ENCODE measurements at places on chromosomes 16 and 17. TPM values are rescaled to one million over a fixed set of nuclear protein-coding genes. Genes with fewer than 3 reads are reported as not detected.

- no peak for DNase-seq
Observed at GRCh38 chr16:1057252-1057932, 15.2 kb upstream of the SSTR5 start.

DNA sequence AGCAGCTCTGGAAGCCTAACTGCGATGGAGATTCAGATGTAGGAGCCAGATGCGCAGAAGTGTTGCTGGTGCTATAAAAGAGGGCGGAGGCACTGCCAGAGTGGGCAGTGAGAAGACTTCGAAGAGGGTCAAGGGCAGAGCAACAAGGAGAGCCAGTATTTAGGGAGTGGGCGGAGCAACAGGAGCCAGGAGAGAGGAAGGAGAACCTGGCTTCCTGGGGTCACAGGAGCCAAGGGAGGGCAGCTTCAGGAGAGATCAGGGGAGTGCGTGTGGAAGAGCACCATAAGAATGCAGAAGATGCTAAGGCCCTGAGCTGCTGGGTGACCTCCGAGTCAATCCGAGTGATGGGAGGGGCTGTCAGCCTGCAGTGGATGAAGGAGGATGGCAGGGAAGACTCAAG, 14.4 kb upstream of the MRPS23 start:
- DNase-seq = no peak

DNA sequence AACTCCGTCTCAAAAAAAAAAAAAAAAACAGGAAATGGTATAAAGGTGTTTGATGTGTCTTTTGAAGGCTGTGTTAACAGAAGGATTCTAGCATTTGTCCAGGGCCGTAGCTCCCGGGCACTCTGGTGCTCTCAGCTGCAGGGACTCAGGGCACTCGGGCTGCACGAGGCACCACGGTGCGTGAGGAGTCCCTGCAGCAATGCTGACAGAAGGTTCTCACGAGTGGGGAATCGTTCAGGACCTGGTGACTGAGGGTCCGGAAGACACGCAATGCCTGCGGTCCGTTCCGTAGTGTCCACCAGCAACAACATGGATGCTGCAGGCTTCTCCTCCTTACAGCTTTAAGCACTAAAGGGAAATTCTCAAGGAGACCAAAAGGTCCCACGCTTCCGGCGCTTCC, 12.6 kb upstream of the FAAP100 start:
- DNase-seq = no peak

DNA sequence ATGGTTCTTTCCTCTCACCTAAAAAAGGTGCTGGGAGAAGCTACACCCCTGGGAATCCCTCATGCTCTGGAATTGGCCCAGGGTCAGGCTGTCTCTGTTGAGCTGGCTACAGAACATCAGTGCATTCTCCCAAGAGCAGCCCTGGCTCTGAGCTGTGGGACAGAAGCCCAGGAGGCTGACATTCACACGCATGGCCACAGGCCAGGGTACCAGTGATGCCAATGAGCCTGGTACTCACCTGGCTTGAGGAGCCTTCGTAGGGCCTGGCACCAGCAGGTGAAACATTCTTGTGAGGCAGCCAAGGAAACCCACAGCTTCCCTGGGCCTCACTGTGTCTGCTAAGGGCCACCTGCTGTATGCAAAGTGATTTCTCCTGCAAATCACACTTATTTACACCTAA, 121.7 kb upstream of the CCL2 start:
- no peak for DNase-seq

DNA sequence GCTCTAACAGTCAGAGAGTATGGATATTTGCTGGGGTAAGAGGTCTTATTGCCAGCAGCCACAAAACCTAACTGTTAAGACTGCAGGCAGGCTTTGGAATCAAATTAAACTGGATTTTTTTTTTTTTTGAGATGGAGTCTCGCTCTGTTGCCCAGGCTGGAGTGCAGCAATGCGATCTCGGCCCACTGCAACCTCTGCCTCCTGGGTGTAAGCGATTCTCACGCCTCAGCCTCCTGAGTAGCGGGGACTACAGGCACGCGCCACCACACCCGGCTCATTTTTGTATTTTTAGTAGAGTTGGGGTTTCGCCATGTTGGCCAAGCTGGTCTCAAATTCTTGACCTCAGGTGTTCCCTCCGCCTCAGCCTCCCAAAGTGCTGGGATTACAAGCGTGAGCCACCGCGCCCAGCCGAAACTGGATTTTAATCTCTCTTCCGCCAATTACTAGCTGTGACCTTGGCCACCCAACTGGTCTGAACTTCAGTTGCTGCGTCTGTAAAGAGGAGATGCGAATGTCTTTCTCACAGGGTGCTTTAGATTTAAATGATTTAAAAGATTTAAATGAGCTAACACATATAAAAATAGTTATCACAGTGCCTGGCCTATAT, 842 bp downstream of the MRPL10 start:
- no peak for DNase-seq

DNA sequence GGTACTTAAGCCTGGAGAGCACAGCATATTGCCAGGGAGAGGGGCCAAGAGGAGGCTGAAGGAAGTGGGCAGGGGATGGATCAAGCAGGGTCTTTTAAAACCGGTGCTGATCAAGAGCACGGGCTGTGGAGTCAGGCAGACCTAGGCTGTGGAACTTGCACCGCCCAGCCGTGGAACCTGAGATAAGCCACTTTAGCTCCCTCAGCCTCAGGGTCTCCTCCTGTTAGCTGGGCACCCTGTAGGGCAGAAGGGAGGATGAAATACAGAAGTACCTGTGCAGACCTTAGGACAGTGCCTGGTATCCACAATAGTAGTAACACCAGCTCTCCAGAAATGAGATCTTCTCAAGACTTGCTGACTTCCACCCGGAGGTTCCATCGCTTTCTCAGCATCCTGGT, 9.3 kb downstream of the ODAD4 start:
- DNase-seq = no peak

DNA sequence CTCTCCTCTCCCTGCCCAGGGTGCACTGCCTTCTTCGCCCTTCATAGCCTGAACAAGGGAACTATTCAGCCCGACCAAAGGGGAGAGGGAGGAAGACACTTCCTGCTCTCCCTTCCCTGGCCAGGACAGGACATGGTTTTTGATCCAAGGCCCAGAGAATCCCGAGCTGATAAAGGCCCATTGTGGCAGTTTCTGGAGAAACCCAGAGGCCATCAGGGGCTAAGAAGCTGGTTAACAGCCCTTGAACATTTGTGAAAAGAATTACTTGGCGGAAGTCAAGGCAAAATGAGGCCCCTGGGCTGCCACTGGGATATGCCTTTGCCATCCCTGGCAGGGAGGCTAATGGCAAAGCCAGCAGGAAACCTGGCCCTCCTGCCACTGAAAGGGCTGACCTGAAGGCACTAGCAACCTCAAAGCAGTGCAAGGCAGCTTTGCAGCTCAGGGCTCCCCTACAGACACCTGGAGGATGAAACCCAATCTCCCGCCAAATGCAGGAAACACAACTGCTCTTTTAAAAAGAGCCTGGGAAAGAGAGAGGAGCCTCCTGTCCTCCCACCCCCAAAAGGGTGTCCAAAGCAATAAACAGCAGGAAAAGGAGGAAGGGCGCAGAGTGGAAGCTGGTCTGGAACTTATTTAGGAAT, 12.6 kb downstream of the PHB1 start:
- DNase-seq = no peak

DNA sequence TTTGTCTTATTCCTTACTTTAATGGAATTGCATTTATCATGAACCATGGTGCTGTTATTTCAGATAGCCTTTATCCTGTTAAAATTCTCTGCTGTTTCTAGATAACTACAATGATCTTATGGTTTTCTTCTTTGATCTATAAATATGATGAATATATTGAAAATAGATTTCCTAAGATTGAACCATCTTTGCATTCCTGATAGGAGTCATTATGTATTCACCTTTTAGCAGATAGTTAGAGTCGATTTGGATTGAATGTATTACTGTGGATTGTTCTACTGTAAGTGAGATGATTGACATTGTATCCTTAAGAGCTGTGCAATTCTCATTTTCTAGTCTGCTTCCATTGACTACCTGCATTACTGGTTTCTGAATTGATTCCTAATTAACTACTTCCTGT, 165.0 kb upstream of the CACNG3 start:
- no peak for DNase-seq

GRCh38 chr17:55959756-55960155, 193.5 kb upstream of the ANKFN1 start:
- DNase-seq = no peak

- DNase-seq = no peak
Observed at GRCh38 chr16:2244926-2245795, 6.2 kb downstream of the ECI1 start.

TNP2 gene
- total RNA-seq = not detected

TTYH2 gene
- total RNA-seq = 2.3 TPM

IL21R gene
- total RNA-seq = 0.83 TPM

SLC52A1 gene
- total RNA-seq = not detected

CCDC78 gene
- total RNA-seq = 0.56 TPM
